Small intestine (tissue), 16 donors: ENCODE measurements at places on chromosomes 16 and 17.

GRCh38 chr17:8053600-8053999 is 14.7 kb downstream of the ALOX15B start:
- DNase-seq, result no peak

DNA sequence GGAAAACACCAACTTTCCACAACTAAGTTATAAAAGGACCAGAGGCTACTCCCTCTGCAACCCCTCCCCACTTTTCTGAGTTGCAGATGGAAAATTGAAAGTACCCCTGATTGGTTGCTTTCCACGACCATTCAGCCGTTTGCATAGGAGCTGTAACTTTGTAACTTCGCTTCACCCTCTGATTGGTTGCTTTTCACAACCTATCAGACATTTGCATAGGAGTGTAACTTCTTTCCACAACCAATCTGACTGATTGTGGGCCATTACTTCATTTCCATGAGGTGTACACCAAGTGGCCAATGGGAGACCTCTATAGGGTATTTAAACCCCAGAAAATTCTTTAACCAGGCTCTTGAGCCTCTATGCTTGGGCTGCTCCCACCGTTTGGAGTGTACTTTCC is 644.1 kb downstream of the WWOX start:
- no peak for DNase-seq

DNA sequence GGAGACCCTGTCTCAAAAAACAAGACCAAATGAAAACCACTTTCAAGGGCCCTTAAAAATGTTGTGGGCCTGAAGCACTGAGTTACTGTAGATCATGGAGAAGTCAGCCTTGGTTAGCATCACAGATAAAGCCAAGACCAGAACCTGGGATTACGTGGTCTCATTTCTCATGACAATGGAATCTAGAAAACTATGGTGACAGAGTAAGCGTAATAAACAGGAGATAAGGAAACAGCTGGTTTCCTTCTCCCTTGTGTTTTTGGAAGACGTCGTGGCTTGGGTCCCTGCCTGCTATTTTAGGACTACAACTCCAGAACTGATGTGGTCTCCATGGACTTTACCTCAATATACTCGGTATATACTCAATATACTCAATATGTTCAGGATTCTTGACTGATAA is 180.7 kb upstream of the ZFHX3 start:
- no peak for DNase-seq

DNA sequence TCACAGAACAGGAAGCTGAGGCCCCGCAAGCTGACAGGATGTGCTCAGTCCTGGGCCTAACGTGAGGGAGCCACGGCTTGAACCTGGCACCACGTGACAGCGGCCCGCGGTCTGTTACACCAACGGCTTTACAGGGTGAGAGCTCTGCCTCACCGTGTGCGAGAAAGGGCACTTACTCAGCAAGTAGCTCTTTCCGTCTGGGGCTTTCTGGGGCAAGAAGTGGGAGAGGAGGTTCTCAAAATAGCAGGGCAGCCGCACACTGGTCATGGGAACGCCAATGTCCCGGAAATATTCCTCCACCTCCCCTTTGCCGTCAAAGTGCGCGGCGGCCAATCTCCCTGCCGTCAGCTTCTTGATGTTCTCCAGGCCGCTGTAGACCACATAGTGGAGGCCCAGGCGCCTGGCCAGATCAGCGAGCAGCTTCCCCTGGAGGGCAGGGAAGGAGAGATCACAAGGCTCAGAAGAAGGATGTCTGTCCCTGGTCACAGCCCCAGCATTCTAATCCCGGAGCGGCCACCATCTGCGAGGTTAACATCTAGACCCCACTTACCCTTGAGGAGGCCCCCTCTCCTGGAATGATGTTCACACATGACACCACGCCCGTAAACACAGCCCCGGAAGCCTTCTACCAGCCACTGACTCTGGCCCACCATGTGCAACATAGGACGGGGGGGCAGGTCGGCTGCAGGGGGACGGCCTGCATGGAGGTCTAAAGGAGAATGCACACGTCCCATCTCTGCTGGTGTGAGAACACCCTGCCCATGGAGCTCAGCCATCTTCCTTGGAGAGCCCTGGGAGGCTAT is 8.2 kb downstream of the NMRAL1 start:
- DNase-seq, result peak; percentile 60

GRCh38 chr17:17398188-17398942 is 78.4 kb upstream of the MED9 start:
- no peak for DNase-seq

GRCh38 chr16:52785653-52786052 is 238.7 kb upstream of the TOX3 start:
- no peak for DNase-seq

DNA sequence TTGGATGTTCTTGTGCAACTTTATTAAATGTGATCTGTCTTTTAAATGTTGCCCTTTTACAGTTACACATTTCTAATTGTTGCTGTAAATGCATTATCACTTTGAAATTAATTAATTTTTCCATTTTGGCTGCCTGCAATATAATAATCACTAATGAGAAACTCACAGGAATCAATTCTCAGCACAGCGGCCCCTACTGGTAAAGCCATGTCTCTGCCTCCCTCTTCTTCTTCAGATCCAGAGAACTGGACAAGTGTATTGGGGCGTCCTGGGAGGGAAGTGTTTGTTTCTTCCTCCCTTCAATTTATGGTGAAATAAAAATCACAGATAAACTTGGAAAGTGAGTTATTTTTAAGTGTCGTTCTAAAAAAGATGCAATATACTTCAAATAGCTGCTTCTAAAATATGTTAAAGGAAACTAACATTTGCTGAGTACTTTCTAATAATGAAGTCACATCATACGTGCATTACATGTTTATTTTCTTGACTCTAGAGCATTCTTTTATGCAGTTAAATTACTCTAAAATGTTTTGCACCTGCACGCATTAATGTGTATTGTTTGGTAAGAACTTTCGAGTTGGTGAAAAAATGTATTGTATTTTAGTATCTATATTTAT is 338.0 kb downstream of the WWOX start:
- peak; percentile 43 for DNase-seq

GRCh38 chr17:75681289-75681688 is 14.2 kb downstream of the SAP30BP start:
- no peak for DNase-seq

- no peak for DNase-seq
Measured at GRCh38 chr16:27980076-27980775, 83.3 kb downstream of the GSG1L start.

GRCh38 chr16:56708525-56709442 is 21.1 kb upstream of the NUP93 start:
- DNase-seq, result no peak

DNA sequence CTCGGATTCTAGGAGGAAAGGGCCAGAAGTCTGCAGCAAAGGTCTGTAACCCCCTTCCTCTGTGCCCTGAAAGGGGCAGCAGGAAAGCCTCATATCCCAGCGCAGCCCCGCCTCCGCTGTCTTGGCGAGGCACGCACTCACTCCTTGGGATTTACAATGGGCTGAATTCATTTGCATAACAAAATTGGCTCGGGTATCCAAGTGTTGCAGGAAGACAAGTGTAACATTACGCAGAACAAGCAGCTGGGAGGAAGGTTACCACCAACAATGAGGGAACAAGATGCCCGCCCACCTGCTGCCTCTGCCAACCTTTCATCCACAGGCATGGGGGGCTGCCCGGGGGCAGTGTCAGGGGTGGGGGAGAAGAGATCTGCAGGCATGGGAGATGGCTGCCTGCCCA is 130.4 kb downstream of the MRM1 start:
- no peak for DNase-seq

DNA sequence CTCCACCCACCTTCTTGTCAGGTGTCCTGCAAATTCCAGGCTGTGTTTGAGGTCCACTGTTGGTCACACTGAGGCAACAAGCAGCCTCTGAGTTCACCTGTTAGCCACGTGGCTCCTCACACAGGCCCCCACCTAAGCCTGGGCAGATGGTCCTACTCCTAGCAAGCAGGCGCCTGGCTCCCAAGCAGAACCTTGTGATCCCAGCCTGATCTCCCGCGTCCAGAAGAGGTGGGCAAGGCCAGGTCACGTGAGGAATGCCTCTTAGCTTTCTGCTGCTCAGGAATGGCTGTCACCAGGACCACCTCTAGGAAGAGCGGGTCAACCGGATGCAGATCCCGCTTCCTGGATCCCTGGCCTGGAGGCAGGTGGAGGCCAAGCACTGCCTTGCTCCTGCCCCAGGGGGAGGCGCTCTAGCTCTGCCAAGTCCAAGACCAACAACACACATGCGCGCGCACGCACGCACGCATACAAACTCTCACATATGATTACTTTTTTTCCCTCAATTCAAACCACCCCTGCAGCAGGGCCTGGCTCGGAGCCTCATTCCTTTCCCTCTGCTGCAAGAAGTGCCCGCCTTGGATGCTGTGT is 9.5 kb downstream of the CYB561 start:
- no peak for DNase-seq

DNA sequence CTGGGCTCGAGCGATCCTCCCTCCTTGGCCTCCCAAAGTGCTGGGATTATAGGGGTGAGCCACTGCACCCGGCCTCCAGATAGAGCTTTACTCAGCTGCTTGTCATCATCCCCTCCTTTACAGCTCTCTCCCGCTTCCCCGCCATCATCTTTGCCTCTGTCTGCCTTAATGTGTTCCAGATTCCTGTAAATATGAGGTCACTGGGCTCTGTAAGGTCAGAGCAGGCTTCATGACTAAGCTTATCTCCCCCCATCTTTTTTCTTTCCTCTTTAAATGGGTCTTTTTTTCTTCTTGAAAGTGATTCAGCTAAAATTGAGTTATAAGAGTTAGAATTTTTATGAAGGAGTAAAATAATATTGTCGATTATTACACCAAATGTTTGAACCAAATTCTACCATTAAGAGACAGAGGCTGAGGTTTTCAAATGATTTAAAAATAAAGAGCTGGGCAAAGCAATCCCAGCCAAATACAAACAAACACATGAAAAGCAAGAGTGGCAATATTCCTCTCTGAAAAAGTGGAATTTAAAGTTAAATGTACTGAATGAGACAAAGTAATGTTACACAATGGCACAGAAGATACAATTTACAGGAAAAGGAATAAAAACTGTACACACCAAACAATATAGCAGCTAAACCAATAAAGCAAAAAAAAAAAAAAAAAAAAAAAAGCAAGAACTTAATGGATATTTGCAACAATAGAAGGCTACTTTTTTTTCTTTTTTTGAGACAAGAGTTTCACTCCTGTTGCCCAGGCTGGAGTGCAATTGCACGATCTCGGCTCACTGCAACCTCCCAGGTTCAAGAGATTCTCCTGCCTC is 62.1 kb downstream of the CRISPLD2 start:
- no peak for DNase-seq

DNA sequence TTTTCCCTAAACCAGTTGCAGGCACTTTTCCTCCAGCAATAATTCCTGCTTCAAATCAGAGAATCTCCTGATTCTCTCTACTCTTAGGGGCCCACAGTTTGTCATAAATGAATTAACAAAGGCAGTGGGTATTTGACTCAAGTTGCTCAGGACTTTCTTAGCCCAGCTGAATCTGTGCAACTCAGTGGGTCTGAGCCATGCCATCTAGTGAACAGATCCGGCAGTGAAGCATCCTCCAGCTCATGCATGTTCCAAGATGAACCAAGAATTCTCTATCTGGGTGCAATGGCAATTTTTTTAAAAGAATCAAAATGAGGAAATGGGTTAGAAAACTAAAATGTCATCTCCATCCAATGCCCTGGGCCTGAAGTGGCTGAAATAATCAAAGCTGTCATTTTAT is 575.2 kb upstream of the CDH11 start:
- DNase-seq, result no peak

DNA sequence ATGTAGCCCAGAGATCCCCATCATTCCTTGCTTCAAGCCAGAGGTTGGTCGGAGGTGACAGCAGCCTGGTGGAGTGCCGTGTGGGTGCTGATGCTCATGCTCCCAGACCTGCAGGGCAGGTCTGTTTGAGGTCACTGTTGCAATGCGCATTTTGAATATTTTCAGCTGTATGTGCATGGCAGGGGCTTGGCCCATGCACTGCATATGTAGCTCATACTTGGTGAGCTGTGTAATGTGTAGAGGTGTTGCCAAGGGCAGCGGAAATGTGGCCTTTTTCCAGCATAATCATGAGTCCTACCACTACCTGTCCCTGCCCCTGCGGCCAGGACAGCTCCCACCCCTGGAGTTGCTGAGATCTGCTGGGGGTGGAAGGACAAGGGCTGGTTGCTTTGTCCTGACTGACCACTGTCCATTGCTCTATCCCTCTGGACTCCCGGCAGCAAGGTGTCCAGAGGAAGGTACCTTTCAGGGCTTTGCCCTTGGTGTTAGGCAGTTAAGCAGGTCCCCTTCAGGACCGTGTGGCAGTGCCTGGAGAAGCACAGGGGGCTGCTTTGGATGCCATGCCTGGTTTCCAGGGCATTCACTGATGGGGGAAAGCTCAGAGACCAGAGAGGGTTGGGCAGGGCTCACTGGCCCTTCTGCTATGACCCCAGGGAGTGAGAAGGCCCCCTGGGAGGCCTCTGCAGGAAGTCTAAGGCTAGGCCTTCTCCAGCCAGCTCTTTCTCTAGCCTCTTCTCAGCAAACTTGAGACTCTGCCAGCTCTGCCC is 215.2 kb downstream of the NTN1 start:
- no peak for DNase-seq

DNA sequence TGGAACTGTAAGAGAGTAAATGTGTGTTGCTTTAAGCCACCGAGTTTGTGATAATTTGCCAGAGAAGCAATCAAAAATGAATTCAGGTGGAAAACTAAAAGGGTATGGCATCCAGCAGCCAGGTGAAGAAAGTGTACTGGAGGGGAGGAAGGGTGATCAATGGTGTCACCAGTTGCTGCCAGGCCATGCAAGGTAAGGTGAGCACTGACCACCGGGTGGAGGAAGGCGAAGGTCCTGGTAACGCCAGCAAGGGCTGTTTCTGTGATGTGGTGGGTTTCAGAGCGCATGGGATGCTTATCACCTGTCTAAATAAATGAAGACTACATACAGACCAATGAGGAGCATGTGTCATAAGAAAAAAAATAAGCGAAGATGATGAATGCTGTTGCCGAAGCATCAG is 6.9 kb downstream of the FA2H start:
- DNase-seq, result no peak

DNA sequence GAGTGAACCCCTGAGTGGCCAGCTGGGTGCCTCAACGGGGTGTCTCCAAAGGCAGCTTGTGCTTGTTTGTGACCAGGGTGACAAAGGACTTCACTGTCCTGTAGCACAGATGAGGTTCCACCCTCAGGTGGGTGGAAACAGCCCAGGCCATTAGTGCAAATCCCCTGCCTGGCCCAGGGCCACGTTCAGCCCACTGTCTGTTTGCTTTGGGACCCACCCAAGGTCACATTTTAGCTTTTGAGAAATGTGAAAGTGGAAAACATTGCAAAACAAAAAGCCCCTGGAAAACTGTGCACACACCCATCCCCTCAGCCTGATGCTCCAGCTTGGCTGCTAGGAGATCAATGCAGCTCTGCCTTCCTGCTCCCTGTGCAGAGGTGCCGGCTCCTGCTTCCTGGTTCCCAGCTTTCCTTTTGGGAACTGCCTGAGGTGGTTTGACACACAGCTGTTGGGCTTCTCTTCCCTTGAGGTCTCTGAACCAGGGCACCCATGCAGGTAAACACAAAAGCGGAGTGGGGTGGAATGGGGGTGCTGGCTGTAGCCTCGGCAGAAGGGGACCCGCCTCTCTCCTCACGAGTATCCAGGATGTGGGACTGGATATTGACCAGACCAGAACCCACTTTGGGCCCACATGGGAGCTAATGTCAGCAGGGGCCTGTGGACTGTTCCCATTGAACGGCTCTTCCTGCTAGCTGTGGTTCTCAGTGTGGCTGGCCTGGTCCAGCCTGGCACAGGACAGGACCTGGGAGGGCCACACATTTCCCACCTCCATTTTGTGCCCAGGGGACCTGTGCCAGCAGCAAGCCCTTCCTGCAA is 7.9 kb upstream of the SPHK1 start:
- no peak for DNase-seq
